Activated CD8-positive, alpha-beta memory T cell treated with anti-CD3 and anti-CD28 coated beads for 1 hour (primary cell): ENCODE measurements at places on chromosomes 7 and 10.

- no peak for DNase-seq
Measured at GRCh38 chr10:72094574-72094973, 6.2 kb upstream of the SPOCK2 start.

DNA sequence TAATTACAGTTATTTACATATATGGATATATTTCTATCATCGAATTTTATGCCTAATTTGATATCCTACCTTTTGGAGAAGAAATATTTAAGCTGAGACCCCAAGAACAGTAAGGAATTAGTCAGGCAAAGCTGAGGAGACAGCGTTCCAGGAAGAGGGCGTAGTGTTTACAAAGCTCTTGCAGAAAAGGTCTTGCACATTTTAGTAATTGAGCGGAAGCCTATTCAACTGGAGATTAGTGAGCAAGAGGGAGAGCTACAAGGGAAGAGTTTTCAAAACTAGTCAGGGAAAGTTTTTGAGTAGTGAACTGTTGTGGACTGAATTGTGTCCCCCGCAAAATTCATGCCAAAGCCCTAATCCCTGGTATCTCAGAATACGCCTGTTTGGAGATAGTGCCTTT is 26.5 kb upstream of the POU6F2 start:
- no peak for DNase-seq

DNA sequence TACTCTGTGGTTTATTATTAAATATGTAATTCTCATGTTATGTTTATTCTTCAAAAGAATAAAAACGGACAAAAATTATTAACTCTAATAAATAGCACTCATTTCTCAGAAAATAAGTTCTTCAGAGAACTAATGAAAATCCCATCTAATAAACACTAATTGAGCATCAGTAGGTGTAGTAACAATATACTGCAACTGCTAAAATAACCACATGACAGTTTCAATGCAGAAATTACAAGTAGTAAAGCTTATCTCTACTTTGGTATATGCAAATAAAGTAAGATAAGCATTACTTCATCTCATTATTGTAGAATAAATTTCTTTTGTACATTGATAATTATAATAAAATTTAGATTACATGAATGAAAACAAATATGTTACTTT is 56.4 kb upstream of the DKK1 start:
- DNase-seq = no peak

DNA sequence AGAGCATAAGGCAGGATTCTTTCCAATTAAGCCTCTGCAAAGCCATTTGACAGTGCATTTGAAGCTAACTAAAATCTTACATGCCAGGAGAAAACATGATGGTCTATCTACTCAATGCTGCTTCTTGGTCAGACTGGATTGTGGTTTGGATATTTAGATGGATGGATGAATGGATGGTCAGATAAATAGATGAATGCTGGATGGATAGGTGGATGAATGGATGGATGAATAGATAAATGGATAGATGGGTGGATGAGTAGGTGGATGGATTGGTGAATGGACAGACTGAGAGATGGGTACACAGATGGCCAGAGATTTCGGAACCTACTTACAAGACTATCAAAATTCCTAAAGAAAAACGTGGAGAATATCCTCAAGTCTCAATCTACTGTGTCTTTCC is 127.6 kb downstream of the SFMBT2 start:
- DNase-seq = no peak

GRCh38 chr7:42071372-42072261 is 165.4 kb downstream of the GLI3 start:
- DNase-seq = no peak
